ENCODE measurements at places on chromosomes 2 and 18.

DNA sequence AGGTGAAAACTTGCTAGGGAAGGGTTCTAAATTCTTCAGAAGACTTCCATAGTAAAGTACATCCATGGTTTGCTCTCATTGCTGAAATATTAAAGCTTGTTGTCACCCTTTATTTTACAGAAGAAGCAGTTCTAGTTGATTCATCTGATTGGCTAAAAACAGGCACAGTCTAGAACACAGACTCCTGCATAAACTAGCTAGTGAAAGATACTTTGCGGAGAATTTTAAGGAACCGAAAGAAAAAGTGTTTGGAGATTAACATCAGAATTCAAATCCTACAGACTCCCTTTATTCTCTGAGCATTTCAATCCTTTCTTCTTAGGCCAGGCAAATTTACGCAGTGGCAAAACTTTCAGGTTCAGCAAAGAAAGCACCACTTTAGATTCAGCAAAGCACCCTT, 1076.5 kb upstream of the ZEB2 start:
- no peak for DNase-seq

GRCh38 chr2:161131074-161131680, 29.1 kb upstream of the TANK start:
- no peak for DNase-seq

GRCh38 chr2:233844064-233844807, 10.1 kb downstream of the HJURP start:
- DNase-seq: no peak

DNA sequence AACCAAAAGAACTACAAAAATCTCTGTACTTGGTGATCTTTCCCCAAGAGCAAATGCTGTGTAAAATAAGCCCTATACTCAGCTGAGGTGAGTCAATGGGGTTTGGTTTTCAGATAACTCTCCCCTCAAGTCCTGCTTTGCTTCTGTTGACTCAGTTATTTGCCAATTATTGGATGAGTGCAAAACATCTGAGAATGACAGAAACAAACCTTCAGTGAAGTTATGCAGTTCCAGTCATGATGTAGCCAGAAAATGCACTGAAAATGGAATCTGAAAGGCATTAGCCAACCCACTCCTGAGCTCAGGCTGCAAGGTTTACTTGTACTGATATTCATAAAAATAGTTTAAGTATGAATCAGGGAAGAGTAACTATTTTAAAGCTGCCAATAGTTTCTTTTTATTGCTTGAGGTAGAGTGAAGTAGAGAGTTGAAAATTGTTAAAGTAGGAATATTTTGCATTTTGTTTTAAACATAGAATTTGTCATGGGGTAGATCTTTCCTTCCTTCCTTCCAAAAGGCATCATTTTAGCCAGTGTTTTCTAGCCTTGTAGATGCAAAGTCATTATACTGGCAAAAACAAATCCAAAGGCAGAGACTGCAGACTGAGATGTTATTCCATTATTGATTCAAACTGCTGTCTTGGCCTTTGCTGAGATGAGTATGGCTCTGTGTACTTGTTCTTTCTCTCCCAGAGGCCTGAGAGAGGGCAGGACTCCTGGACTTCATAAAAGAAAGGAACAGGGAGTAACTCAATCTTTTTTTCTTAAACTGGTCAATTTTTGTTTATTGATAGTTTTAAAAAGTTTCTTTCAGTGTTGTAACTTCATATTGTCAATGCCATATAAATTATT, 215.3 kb downstream of the RND3 start:
- no peak for DNase-seq

DNA sequence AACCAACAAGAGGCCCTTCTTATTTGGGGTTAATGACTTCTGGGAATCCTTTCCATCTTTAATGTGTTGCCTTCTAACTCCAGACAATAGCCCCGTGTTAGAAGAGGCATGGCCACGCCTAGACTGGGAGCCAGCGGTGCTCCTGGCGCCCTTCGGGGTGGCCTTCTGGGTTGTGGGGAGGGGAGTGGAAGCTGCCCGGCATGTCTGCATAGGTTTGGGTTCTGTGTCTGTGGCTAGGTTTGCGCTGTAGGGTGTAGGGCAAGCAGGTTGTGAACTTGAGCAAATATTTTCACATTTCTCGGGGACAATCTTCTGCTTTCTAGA, 40.4 kb downstream of the CELF4 start:
- DNase-seq: no peak

GRCh38 chr2:232204457-232204931, 174.1 kb upstream of the ALPP start:
- no peak for DNase-seq

DNA sequence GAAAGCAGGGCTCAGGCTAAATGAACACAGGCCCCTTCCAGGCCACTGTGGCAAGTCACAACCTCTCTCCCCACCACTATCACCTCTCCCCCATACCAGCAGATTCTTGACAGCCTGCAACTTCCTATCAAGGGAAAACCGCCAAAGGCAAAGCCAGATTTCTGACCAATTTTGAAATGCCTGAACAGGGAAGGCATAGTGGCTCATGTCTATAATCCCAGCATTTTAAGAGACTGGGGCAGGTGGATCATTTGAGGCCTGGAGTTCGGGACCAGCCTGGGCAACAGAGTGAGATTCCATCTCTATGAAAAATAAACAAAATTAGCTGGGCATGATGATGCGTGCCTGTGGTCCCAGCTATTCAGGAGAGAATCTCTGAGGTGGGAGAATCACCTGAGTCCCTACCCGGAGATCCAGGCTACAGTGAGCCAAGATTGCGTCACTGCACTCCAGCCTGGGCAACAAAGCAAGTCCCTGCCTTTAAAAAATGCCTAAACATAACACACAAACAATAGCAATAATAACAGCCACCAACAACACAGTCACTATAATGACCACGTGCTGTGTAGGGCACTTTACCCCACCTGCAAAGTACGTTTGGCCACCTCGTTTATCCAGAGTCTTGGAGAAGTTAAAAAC, 75.5 kb upstream of the GLI2 start:
- DNase-seq: no peak

- no peak for DNase-seq
Observed at GRCh38 chr2:6074089-6074643, 382.0 kb downstream of the SOX11 start.

DNA sequence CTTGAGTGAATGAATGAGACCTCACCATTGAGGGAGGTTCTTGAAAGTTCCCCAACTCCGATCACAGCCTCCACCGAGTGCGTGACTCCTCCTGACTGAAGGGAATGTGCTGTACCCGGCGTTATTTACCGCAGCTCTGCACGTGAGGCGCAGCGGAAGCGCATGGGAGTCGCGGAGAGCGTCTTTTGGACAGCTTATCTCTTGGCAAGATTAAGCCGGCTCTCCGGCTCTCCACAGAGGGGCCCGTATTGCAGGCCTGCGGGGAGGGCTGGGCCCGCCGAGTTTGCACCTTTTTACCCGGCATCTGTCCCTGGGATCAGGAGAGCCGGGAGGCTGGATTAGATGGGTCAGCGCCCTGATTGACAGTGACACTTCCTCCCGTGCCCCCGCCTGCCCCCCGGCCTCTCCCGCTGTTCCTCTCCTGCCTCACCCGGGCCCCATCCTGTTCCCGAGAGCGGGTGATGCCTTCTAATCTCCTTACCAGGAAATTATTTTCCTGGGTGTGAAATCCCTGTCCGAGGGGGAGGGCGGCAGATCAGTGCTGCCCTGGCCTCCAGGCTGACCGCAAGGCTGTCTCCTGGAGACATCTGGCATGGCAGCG, 176.3 kb downstream of the INHBB start:
- no peak for DNase-seq

- no peak for DNase-seq
Observed at GRCh38 chr2:180970016-180970415, 10.4 kb upstream of the UBE2E3 start.

GRCh38 chr2:134391751-134392160, 137.9 kb downstream of the MGAT5 start:
- DNase-seq: no peak

GRCh38 chr2:121868652-121869051, 113.2 kb downstream of the TSN start:
- no peak for DNase-seq

Measured in activated CD8-positive, alpha-beta memory T cell treated with anti-CD3 and anti-CD28 coated beads for 1 hour (primary cell).